ENCODE measurements at places on chromosomes 12 and 14.

DNA sequence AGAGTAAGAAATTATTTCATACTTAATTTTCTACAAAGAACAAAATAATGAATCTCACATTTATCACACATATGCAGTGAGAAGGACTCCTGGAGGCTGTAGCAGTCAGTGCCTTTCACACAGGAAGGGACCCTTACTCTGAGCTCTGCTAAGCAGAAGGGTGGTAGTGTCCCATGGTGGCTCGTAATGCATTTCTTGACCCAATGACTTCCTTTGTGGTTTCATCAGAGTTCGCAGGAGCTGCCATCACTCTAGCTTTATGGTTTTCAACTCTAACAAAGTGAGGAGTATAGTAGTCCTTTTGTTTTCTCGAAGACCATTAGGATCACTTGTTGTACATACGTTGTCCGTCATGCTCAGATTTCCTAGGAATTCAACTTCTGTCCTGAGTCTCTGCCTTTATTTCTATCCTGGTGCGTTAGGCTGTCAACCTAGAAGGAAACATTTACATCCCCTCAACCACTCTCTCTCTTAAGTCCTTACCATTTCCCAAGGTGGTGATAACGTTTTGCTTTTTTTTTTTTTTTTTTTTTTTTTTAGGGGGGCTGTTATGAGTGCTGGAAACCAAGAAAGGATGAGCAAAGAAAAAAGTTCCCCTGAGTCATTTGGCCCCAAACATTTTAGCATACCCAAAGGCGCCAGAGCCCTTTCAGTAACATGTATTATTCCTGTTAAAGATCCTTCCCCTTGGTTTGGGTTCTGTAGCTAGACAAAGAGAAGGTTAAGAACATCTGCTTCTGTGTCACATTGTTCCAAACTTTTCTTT, 37.2 kb downstream of the GABARAPL1 start:
- no peak for DNase-seq

DNA sequence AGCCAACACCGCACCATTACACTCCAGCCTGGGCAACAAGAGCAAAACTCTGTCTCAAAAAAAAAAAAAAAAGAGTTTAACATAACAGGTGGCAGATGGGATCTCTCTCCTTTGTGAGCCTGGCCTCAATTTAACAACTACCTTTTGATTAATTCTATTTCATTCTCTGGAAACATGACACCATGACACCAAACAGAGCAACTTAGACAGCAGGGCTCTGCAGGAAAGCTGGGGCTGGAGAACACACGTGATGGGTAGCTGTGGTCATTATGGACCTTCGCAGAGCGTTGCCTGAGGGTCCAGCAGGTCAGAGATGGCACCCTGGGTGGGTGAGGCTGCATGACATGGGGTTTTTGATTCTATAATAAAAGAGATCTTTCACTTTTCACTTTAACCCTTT, 1.7 kb upstream of the DGLUCY start:
- DNase-seq: no peak

DNA sequence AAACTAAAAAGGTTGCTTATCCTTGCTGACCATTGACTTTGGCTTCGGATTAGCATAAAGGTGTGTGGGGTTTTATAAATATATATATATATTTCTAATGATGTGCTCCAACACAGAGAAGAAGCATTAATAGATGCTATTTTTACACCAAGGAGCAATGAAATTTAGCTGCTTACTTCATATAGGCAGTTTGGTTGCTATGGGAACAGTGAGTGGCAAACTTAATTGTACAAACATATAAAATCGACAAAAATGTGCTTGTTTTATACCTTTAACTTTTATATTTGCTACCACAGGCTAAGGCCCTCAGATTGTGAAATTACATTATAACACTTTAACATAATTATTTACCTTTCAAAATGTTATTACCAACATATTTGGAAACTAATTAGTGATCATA, 303.4 kb downstream of the SEC23A start:
- DNase-seq: no peak

- DNase-seq: no peak
These were observed 2.2 kb downstream of the IRF2BPL start for GRCh38 chr14:77026166-77026929.

- DNase-seq: no peak
These were observed 67.2 kb downstream of the TMEM30B start for GRCh38 chr14:61213920-61214319.

- no peak for DNase-seq
These were observed 198.2 kb upstream of the PRMT8 start for GRCh38 chr12:3292677-3293412.

DNA sequence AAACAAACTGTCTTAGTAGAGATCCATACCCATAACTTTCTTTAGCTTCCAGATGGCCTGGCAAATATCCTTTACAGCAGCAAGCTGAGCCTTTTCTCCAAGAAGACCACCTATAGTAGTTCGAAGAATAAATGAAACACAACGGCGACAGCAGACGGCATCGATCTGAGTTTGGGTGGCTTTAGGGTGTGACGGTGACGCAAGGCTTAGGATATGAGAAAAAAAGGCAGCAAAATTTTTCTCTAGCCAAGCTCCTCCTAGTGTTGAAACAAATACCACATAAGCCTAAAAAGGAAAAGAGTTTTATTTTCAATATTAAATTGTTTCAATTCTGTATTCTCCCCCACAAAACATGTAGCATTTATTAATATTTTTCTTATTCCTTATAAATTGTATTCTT, 33.3 kb downstream of the HEATR5A start:
- DNase-seq: no peak

- DNase-seq: no peak
These were observed 202.2 kb downstream of the EXOC5 start for GRCh38 chr14:57066463-57066862.

GRCh38 chr12:64595863-64596793, 14.2 kb upstream of the RASSF3 start:
- no peak for DNase-seq

- no peak for DNase-seq
These were observed 292.3 kb upstream of the E2F7 start for GRCh38 chr12:77357655-77358054.

- DNase-seq: no peak
These were observed 58.3 kb downstream of the SLC8A3 start for GRCh38 chr14:70130482-70130881.

DNA sequence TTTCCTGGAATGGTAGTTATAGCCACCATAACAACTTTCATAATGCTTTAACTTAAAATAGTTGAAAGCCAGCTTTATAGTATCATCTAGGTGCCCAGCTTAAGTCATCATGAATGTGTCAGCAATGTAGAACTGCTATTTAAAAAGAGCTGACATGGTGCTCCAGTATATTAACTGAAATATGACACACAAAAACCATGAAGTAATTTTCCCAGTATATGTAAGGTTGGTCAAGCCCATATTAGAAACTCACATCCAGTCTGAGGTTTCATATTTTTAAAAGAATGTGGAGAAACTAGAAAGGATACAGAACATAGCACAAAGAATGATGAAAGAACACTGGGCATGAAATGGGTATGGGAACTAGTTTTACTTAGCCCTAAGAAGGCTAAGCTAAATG, 121.3 kb upstream of the KRAS start:
- DNase-seq: no peak

GRCh38 chr14:93368996-93369712, 22.2 kb downstream of the COX8C start:
- no peak for DNase-seq

Data from brain pericyte (primary cell).